ENCODE measurements at places on chromosomes 12 and 14.

- DNase-seq, result no peak
Observed at GRCh38 chr12:115697340-115697739, 580.2 kb downstream of the MED13L start.

DNA sequence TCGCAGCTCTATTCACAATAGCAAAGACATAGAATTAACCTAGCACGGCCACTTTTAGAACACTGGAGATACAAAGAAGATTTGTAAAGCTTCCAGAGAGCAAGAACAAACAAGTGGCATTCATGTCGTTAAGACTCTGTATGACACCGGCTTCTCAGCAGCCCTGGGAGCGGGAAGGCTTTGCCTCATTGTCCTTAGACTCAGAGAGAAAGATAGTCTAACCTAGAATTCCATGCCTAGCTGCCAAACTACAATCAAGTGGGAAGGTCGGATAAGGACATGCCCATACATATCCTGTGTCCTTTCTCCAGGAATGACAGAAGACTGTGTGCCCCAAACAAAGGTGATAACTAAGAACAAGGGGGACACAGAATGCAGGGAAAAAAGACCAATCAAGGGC, 1038.3 kb downstream of the BCL11B start:
- no peak for DNase-seq

DNA sequence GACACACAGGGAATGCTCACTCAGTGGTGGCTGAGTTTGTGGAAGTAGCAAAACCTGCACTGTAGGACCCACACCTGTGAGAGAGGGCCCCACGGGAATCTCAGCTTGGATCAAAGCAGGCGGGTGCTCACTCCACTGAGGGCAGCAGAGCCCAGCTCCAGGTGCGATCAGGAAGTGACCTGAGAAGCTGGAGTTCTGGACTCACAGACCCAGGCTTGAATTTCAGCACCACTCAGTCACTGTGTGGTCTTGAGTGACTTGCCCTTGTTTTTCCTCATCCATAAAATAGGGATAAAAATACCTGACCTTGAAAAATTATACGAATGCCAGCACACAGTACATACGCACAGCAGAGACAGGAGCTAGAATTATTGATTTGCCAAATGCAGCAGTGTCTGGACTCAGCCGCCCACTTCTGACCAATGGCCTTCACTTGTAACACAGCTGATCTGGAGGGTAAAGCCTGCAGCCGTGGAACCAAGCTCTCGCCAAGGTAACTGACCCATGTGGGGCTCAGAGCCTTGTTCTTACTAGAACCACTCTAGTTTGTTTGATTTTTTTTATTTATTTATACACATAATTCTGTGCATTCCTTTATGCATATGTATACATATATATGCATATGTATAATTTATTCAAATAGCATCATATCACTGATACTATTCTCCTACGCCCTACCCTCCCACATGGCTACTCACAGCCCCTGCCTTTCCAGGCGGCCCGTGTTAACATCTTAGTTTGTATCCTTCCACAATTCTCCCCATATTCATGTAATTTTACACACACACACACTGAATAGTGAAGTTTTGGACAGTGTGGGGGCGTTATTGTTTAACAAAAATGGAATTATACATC, 53.9 kb downstream of the DPF3 start:
- DNase-seq, result no peak

GRCh38 chr12:69649529-69649928, 38.8 kb upstream of the LRRC10 start:
- DNase-seq, result no peak

- no peak for DNase-seq
Observed at GRCh38 chr14:25463480-25463879, 413.5 kb upstream of the STXBP6 start.

DNA sequence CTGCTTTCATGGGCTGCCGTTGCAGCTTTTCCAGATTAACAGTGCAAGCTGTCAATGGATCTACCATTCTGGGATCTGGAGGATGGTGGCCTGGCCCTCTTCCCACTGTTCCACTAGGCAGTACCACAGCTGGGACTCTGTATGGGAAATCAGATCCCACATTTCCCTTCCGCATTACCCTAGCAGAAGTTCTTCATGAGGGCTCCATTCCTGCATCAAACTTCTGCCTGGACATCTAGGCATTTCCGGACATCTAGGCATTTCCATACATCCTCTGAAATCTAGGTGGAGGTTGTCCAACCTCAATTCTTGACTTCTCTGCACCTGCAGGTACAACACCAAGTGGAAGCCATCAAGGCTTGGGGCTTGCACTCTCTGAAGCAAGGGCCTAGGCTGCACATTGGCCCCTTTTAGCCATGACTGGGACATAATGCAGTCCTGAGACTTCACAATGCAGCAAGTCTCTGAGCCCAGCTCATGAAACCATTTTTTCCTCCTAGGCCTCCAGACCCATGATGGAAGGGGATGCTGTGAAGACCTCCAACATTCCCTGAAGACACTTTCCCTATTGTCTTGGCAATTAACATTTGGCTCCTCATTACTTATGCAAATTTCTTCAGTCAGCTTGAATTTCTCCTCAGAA, 863.3 kb downstream of the C12orf50 start:
- no peak for DNase-seq

DNA sequence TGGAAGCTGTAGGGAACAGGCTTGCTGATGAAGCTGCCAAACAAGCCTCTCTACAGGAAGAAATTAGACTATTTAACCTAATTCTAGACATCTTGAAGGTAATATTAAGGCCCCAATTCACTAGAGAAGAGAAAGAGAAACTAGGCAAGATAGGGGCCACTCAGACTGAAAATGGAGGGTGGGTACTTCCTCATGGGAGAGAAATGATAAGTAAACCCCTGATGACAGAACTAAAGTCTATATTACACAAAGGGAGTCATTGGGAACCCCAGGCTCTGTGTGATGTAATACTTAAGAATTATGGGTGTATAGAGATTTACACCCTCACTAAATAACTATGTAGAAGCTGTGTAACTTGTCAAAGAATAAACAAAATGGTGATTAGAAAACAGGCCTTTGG, 64.3 kb downstream of the APOBEC1 start:
- DNase-seq, result no peak

- no peak for DNase-seq
Observed at GRCh38 chr14:79229383-79229909, 981.9 kb downstream of the DIO2 start.

DNA sequence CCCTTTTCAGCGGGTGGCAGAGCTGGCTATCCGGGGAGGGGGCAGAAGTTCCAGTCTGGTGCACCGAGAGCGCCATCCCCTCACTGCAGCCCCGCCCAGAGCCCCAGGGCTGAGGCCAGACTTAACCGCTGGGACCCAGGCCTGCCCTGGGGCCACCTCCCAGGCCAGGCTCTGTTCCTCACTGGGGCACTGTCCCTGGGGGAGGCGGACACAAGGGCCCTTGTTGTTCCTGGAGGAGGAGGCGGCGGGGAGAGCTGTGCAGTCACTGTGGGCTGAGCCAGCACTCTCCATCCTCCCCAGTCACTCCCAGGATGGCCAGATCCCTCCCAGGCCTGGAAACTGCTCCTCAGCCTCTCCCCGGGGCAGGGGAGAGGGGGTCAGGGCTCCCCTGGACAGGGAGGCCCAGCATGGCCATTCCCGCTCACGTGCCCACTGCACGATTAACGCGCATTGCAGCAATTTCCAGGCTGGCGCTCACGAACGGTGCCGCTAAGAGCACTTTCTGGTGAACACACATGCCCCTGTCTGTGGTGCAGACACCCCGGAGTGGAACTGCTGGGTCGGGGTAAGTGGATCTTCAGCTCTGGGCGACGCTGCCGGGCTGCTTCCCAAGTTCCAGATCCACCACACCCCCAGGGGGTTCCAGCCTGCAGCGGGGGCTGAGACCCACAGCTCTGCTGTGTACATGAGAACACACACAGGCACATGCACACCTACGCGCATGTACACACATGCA, 89.8 kb upstream of the SFSWAP start:
- DNase-seq, result no peak

- DNase-seq, result no peak
Observed at GRCh38 chr12:112096070-112096469, 12.5 kb downstream of the NAA25 start.

DNA sequence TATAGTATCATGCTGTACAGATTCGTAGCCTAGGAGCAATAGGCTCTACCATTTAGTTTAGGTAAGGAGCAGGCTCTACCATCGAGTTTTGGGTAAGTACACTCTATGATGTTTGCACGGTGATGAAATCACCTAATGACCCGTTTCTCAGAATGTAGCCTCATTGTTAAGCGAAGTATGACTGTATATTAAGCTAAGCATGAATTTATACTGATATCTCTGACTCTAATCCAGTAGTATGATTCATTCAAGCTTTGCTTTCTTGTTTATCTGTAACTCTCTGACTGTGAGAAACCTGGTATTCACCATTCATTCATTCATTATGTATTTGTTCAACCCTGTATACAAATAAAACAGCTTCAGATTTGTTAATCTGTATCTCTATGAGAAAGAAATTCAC, 283.9 kb upstream of the PRICKLE1 start:
- DNase-seq, result no peak

DNA sequence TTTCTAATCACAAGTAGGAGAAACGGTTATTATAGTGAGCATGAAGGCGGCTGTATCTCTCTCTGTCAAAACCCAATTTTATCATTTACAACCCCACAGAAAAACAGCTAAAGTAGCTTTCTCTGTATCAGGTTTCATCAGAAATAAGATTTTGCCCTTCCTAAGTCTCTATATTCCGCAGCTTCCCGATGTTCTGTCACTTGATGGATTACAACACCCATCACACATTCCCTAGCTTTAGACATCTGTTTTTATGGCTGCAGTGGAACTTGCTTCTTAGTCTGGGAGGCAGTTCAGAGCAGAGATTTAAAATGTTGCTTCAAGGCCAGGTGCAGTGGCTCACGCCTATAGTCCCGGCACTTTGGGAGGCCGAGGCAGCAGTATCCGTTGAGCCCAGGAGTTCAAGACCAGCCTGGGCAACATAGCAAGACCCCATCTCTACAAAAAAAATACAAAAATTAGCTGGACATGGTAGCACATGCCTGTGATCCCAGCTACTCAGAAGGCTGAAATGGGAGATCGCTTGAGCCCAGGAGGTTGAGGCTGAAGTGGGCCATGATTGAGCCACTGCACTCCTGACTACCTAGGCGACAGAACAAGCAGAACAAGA, 27.6 kb upstream of the FOXN3 start:
- no peak for DNase-seq

GRCh38 chr14:70622111-70622712, 19.5 kb upstream of the TTC9 start:
- DNase-seq, result peak; percentile 52

DNA sequence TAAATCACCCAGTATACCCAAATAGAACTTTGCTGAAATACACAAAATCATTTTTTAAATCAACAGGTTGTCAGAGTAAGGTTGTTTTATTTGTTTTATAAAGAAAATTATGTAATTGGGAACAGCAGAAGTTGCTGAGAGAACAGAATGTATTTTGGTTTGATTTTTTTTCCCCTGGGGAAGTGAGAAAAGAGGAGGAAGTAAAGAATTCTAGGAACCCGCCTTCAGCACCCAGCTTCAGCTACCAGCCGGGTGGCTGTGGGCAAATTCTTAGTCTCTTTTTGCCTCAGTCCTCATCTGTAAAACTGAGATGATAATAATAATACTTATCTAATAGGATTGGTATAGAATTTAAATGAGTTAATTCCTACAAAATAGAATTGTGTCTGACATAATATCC, 119.4 kb downstream of the SRGAP1 start:
- DNase-seq, result no peak

- no peak for DNase-seq
Observed at GRCh38 chr14:53993920-53994607, 37.4 kb upstream of the BMP4 start.

DNA sequence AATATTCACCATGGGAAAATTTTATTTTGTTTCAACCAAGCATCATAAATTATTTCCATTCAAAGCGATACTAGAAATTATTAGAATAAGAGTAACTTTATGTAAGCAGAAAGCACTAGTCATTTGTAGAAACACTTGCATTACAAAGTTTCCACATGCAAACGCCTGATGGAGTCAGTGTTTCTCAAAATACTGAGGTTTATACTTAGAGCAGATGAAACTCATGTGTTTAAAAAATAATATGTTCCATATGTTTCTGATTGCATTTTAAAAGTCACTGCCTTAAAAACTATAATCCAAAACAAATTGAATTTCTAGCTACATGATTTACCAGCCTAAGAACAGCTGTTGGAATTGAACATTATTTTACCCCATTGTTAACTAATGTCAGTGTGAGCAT, 1246.4 kb downstream of the SLC16A7 start:
- no peak for DNase-seq

DNA sequence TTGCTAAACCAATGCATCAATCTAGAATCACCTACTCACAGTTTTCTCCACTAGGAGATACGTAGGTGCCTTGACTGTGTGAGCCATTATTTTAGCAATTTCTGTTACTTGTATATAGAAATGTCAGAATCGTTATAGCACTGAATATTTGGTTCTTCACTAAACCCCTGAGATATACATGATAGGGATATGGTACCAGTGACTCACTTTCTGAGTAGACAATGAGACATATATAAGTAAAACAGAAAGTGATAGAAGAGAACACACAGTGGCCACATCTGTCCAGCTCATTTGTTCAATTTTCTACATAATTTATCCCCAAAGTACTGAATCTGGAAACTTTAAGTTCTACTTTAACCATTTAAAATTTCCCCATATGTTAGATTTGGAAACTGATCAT, 1505.5 kb upstream of the TMEM132C start:
- no peak for DNase-seq

GRCh38 chr12:53916788-53917655, 21.6 kb upstream of the HOXC13 start:
- no peak for DNase-seq

DNA sequence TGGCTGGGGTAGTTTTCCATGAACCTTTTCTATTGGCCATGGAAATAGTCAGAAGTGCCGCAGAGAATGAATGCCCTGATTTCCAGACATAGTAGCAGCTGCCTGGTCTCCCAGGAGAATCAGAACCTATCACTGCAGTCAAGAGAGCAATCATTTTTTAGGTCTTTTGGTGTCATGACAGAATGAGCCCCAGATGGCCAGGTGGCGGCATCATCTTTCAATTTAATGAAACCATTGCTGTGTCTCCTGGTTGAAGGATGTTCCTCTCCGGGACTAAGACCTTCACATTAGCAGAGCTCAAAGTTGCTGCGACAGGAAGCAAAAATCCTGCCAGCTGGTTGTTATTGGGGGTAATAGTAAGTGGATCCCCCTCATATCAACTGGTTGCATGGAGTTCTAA, 18.8 kb downstream of the TNFAIP2 start:
- no peak for DNase-seq

- no peak for DNase-seq
Observed at GRCh38 chr12:11477110-11477509, 81.7 kb upstream of the PRB2 start.

- DNase-seq, result no peak
Observed at GRCh38 chr14:101364503-101365328, 196.6 kb upstream of the DIO3 start.

DNA sequence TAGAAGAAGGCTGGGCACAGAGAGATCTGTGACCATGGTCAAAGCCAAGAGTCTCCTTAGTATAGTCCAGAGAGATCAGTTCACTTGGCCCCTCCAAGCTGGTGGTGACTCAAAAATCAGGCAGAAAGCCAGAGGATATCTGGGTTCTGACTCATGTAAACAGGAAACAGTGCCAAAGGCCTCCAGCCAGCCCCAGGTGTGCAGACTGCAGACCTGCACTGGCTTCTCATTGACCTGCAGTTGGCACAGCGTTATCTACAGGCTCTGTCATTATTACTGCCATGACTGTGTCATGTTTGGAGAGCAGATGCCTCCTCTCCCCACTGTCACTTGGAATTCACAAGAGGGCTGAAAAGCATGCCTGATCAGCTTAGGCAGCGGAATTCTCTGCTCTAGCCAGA, 295.7 kb upstream of the PRKD1 start:
- DNase-seq, result no peak

Measured in stimulated activated CD4-positive, alpha-beta T cell treated with anti-CD3 and anti-CD28 coated beads, Interleukin-4, amount 100 ng/mL, for 24 hours (primary cell).